ENCODE measurements at places on chromosomes 16 and 17.

GRCh38 chr17:43342589-43342890 is 56.3 kb upstream of the ARL4D start:
- no peak for DNase-seq

DNA sequence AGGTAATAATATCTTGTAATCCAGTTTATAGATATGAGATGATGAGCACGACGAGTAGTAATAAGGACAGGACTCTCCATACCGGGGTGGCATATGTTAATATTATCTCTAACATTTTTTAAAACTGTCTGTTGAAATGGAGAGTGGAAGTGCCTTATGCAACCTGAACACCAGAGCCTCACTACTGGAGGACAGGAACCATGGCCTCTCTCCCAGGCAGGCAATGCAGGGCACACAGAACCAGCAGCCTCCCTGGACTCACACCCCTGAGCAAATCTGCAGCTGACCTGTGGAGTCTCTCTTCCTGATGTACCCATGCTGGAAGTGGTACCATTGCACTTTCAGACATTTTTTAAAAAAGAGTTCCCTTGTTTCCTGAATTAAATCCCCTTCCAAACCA is 55.2 kb upstream of the ERN1 start:
- DNase-seq: no peak

GRCh38 chr16:86734543-86735460 is 156.5 kb downstream of the FOXL1 start:
- no peak for DNase-seq

- DNase-seq: no peak
These were observed 6.5 kb downstream of the TBX6 start for GRCh38 chr16:30085247-30085646.

DNA sequence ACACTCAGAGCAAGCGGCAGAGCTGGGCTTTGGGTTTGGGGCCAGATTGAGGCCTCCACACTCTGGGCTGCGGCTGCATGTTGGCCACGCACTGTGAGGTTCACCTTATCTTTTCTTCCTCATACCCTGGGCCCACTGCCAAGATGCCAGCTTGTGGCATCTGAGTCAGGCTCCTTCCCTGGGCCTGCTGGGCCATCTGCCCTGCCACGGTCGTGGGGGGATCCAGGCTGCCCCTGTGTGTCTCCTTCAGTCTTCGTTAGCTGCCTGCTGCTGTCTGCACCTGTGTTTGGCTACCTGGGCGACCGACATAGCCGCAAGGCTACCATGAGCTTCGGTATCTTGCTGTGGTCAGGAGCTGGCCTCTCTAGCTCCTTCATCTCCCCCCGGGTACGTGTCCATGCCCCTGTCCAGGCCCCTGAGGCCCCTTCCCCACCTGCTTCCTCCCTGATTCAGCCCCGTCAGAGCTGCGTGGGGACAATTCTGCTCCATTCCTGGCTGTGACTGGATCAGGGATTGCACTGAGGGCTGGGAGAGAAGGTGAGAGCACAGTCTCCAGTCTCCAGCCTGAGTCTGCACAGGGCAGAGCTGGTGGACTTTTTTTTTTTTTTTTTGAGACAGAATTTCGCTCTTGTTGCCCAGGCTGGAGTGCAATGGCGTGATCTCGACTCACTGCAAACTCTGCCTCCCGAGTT is 11.2 kb downstream of the SPNS3 start:
- DNase-seq: no peak

- peak; percentile 69 for DNase-seq
These were observed 3.9 kb upstream of the SETD1A start for GRCh38 chr16:30953511-30954124.

DNA sequence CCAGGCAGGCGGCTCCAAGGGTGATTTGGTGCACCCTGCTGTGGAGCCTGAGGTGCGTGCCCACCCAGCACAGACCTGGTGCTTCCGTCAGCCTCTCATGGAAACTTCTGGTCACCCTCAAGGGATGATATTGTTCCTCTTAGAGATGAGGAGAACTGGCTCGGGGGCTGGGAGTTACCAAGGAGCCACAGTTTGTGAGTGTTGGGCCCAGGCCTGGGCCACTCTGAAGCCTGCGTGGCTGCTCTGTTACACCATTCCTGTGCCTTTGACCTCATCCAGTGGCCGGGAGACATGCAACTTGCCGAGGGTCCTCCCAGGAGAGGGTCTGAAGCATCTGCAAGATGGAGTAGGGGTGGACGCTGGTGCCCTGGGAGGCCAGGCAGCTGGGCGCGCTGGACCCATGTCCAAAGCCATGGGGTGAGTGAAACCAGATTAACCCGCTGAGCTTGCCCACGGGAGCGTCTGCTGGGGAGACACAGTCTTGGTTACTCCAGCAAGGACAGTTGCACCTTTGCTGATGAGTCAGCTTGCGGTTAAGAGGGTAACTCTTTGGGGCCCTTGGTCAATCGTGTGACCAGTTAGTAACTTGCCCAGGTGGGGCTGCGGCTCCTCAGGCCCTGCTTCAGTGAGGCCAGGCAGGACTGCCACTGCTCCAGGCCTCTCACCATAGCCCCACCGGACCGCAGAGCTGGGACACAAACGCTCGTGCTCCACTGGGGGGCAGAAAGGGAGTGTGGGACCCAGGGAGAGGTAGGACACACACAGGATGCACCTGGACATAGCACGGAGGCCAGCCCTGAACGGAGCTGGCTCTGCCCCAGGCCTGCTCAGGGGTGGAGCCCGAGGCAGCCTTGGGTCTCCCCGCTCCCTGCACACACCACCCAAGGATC is 7.5 kb downstream of the C16orf90 start:
- DNase-seq: no peak

DNA sequence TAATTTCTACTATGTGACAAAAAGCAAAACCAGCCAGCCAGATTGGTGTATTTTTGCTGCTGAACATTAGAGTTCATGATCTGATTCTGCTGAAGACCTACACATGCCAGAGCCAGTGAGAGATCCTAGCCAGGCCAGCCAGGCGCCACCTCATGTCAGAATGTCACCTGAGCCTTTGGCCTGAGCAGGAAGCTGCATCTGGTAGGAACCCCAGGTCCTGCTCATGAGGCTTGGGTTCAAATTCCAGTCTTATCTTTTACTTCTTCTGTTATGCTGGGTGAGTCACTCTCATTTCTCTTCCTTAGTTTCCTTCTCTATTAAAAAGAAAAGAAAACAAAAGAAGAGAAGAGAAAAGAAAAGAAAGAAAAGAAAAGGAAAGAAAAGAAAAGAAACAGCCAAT is 585.1 kb upstream of the CDH5 start:
- no peak for DNase-seq

Data from activated naive CD4-positive, alpha-beta T cell treated with Interleukin-2 at 50 U/mL for 16 hours (primary cell).